Right renal pelvis (tissue), 4 donors: ENCODE measurements at places on chromosomes 12 and 14. TPM values are rescaled to one million over a fixed set of nuclear protein-coding genes. Genes with fewer than 3 reads are reported as not detected.

DNA sequence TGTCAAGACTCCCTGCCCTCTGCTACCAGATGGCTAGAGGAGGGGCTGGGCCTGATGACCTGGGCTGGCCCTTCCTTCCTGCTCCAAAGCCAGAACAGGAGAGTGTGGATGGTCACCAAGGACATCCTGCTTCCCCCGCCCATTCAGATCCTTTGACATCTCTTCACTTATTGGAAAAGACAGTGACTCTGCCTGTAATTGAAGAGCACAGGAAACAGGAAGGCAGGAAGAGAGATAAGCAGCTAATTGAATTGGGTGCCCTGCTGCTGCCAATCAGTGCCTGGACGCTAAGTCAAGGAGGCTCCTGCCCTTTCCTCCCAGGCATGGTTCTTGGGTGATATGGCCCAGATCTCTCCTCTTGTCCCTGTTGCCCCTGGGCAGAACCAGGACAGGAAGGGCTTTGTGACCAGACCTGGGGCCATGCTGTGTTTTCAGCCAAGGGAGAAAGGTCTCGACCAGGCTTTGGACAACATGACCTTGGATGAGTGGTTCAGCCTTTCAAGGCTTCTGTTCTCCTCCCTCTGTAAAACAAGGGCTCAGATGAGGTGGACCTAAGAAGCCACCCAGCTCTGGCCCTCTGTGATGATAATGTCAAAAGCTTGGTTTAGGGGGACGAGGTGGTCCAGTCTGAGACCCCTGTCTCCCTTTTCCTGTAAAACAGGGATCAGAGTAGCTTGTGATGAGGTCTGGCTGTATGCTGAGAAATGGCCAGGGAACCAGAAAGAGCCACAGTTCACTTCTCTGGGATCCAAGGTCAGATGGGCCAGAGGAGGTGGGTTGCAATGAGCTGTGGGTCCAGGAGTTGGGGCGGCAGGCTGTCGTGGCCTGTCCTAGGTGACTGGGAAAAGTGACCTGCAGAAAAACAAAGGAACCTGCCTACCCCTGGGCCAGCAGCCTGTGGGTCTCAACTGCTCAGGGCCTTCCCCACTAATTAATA lies 38.8 kb downstream of the FAM222A start:
- DNase-seq = no peak

DNA sequence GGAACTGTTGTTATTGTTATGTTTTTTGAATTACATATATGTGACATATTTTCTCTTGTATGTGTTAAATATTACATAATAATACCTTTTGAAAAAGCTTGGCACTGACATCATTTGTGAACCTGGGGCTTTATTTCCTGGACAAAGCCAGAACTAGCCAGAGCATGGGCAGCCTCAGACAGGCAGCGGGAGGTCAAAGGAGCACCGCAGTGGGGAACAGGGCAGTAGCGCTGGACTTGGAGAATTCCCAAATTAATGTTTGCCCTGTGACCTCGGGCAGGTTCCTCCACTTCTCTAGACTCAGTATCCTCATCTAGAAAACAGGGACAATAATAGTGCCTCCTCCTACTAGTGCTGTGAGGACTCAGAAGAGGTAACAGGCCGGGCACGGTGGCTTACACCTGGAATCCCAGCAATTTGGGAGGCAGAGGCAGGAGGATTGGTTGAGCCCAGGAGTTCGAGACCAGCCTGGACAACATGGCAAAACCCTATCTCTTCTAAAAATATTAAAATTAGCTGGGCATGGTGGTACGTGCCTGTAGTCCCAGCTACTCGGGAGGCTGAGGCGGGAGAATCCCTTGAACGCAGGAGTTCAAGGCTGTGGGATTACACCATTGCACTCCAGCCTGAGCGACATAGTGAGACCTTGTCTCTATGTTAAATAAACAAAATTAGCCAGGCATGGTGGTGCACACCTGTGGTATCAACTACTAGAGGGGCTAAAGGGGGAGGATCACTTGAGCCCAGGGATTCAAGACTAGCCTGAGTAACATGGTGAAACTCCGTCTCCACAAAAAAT lies 27.3 kb upstream of the ITPK1 start:
- DNase-seq = no peak

- no peak for DNase-seq
These were observed 1.6 kb downstream of the DGKA start for GRCh38 chr12:55932551-55932910.

DNA sequence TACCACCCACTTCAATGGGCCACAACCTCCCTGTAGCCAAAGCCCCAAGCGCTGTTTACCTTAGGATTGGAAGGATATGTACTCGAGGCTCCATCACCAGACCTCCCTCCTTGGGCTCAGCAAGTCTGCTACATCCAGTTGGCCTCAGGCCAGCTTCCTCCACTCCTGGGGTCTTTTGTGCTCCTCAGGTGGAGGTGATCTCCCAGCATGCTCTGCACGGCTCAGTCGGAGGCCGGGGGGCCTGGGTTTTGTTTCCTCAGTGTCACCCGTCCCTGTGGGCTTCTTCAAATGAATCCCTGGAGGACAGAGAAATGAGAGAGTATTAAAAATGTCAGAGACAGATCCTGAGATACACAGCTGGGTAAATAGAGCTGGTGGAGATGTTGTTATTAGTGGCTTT lies 723.1 kb upstream of the TBX3 start:
- DNase-seq = no peak

DNA sequence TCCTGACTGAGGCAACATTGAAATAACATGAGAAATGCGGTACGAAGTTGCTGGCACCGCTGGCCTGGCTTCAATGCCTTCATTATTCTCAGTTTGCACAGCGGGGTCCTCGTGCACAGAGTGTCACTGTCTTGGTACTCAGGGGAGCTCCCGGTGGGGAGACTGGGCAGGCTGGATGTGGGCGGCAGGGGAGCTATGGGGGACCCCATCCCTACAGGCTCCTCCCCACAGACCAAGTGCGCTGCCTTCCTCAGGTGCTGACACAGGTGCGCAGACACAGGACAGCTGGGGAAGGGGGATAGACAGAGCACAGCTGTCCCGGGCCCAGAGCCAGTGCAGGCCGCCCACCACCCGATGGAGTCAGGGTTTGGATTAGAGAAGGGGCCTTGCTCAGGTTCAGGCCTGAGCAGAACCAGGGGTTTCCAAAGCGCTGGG lies 270.1 kb downstream of the ADGRD1 start:
- no peak for DNase-seq

DNA sequence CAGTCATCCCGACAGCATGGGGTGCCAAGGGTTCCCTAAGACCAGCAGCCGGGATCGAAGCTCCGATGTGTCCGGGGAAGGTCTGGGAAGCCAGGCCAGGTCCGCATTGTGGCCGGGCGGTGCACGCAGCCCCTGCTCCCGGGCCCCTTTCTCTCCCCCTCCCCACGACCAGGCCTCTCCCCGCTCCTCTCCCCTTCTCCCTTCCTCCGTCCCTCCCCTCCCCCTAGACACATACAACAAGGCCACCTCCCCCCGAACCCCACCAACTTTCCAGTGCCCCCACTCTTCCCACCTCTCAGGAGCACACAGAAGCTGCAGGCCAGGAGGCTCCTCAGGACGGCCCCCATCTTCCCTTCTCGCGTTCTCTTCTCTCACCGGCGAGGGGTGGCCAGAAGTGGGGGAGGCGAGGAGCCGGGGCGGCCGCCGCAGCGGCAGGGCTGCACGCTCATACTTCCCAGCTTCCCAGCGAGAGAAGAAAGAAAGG lies 413 bp downstream of the LRP6 start:
- peak; percentile 56 for DNase-seq

- peak; percentile 95 for DNase-seq
These were observed at the start of gene SUOX for GRCh38 chr12:55996715-55997534. Gene SUOX, plus strand, starts transcription at chr12:55997276. Its CDS starts 4,946 bp downstream, at chr12:56002222.

Gene NGB
- not detected for polyA plus RNA-seq

Gene DNAJC22
- 19.5 TPM for polyA plus RNA-seq
